ENCODE measurements at places on chromosomes 13 and 19. TPM values are rescaled to one million over a fixed set of nuclear protein-coding genes. Genes with fewer than 3 reads are reported as not detected.

GRCh38 chr19:10551698-10552301 lies 8.1 kb downstream of the ATG4D start:
- H3K27ac ChIP-seq = no peak overlapping the region
- DNase-seq = peak; percentile 20
- no peak overlapping the region for H3K4me3 ChIP-seq
- no peaks in the 10 kb centered on the region for H3K4me1 ChIP-seq

GRCh38 chr13:95352486-95352885 lies 51.2 kb upstream of the ABCC4 start:
- no peaks in the 10 kb centered on the region for H3K4me1 ChIP-seq
- H3K36me3 ChIP-seq = no peaks in the 10 kb centered on the region
- H3K4me3 ChIP-seq = no peak overlapping the region
- no peaks in the 10 kb centered on the region for H3K27me3 ChIP-seq
- DNase-seq = no peak

DNA sequence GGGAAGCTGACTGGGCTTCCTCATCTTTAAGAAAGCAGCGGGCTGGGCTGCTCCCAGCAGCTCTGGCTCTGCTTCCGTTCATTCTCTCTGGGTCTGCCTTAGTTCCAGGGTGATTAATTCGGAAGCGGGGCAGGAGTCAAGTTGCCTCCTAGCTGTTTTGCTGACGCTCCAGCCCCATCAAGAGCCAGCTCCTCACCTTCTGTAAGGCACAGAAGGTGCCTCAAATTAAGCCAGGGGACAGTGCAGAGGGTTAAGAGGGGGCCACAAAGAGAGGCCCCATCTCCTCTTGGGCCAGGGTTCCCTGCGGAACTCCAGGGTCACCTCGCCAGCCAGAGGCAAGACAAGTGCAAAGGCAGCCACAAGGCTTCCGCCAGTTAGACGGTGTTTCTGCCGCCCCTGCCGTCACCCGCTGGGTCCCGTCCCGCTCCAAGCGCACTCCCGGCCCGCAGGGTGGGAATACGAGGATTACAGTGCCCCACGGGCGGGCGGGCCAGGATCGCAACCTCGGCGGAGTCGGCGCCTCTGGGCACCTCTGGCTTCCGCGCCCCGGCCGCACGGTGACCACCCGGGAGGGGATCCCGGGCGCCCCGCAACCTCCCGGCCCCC lies 508 bp downstream of the SLC15A1 start:
- H3K4me3 ChIP-seq = peak overlapping the region; percentile 41
- no peaks in the 10 kb centered on the region for H3K27me3 ChIP-seq
- no peak overlapping the region for H3K27ac ChIP-seq
- DNase-seq = no peak

GRCh38 chr13:26957182-26957581 lies 196.6 kb upstream of the GPR12 start:
- H3K4me3 ChIP-seq = no peak overlapping the region
- no peaks in the 10 kb centered on the region for H3K36me3 ChIP-seq
- no peak for DNase-seq
- no peak overlapping the region for H3K27ac ChIP-seq
- H3K27me3 ChIP-seq = peaks cover 16% of the 10 kb centered on the region
- H3K4me1 ChIP-seq = no peaks in the 10 kb centered on the region

GRCh38 chr13:46679369-46680120 lies 117.4 kb downstream of the ESD start:
- H3K4me1 ChIP-seq = peaks cover 9% of the 10 kb centered on the region
- H3K4me3 ChIP-seq = no peak overlapping the region
- H3K27me3 ChIP-seq = no peaks in the 10 kb centered on the region
- H3K36me3 ChIP-seq = no peaks in the 10 kb centered on the region

GRCh38 chr13:112057736-112058518 lies 9.0 kb upstream of the SOX1 start:
- no peaks in the 10 kb centered on the region for H3K36me3 ChIP-seq
- H3K4me3 ChIP-seq = no peak overlapping the region
- H3K4me1 ChIP-seq = no peaks in the 10 kb centered on the region
- no peak for DNase-seq

GRCh38 chr13:51827254-51827653 lies 17.7 kb downstream of the TMEM272 start:
- no peak overlapping the region for H3K27ac ChIP-seq
- H3K4me3 ChIP-seq = no peak overlapping the region
- no peaks in the 10 kb centered on the region for H3K4me1 ChIP-seq
- H3K27me3 ChIP-seq = peaks cover 50% of the 10 kb centered on the region
- H3K36me3 ChIP-seq = no peaks in the 10 kb centered on the region

- DNase-seq = no peak
- peaks cover 18% of the 10 kb centered on the region for H3K4me1 ChIP-seq
- H3K27ac ChIP-seq = no peak overlapping the region
- no peak overlapping the region for H3K4me3 ChIP-seq
- H3K27me3 ChIP-seq = no peaks in the 10 kb centered on the region
These were observed 21.2 kb downstream of the ELAVL1 start for GRCh38 chr19:7983995-7984837.

- H3K4me3 ChIP-seq = no peak overlapping the region
- no peaks in the 10 kb centered on the region for H3K36me3 ChIP-seq
- H3K4me1 ChIP-seq = no peaks in the 10 kb centered on the region
These were observed 131.0 kb upstream of the ZNF91 start for GRCh38 chr19:23526302-23526701.

- no peak overlapping the region for H3K4me3 ChIP-seq
- H3K36me3 ChIP-seq = no peaks in the 10 kb centered on the region
- no peak overlapping the region for H3K27ac ChIP-seq
These were observed 6.5 kb upstream of the HNRNPM start for GRCh38 chr19:8438236-8438635.

DNA sequence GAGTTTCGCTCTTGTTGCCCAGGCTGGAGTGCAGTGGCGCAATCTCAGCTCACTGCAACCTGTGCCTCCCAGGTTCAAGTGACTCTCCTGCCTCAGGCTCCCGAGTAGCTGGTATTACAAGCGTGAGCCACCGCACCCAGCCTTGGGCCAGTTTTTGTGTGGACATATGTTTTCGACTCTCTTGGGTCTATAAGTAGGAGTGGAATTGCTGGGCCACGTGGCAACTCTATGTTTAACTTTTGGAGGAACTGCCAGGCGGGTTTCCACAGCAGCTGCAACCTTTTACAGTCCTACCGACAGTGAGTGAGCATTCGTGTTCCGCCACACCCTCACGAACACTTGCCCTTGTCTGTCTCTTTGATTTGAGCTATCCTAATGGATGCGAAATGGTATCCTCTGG lies 44.9 kb downstream of the BICRA start:
- H3K4me3 ChIP-seq = no peak overlapping the region
- H3K36me3 ChIP-seq = peaks cover 14% of the 10 kb centered on the region
- H3K27ac ChIP-seq = no peak overlapping the region
- peaks cover 31% of the 10 kb centered on the region for H3K4me1 ChIP-seq
- no peak for DNase-seq
- no peaks in the 10 kb centered on the region for H3K27me3 ChIP-seq

DNA sequence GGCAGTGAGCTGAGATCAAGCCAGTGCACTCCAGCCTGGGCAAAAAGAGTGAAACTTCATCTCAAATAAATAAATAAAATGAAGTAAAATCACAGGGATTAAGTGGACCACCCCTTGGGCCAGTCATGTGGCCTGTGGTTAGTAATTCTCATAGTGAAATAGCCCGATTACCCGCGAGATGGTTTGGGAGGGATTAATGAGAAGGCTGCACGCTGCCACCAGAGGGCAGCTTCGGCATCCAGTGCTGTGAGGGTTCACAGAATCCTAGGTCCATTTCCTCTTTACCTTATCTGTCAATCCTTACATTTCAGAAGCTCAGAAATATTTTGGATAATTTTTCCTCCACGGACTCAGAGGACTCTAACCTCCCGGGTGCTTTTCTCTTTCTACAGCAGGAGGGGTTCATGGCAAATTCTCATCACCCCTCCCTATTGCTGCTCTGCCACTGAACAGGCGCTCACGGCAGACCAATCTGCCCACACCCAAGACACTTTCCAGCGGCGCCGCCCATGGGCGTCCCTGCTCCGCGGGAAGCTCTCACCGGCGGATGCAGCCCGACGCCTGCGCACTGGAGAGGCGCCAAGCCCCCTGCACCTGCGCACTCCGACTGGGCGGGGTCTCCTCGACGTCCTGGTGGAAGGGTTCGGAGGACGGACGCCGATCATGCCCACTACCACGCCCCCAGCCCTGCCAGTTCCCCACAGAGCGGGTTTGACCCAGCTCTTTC lies 11.0 kb downstream of the ZNF835 start:
- H3K36me3 ChIP-seq = no peaks in the 10 kb centered on the region
- H3K27me3 ChIP-seq = no peaks in the 10 kb centered on the region
- no peak for DNase-seq
- H3K27ac ChIP-seq = no peak overlapping the region
- no peaks in the 10 kb centered on the region for H3K4me1 ChIP-seq

Gene URAD
- not detected for total RNA-seq

Gene PSG6
- not detected for total RNA-seq

Gene NCAN
- total RNA-seq = not detected

Gene LRRC63
- 0.38 TPM for total RNA-seq

Gene RDH8
- not detected for total RNA-seq
